Thymus (tissue), 14 donors: ENCODE measurements at places on chromosomes 5 and 9. TPM values are rescaled to one million over a fixed set of nuclear protein-coding genes. Genes with fewer than 3 reads are reported as not detected.
A peak's percentile ranks its signal among the peaks of the same experiment; 100 is the strongest.

GRCh38 chr9:115694014-115694413 lies 459.6 kb upstream of the PAPPA start:
- H3K27me3 ChIP-seq: no peaks in the 10 kb centered on the region
- no peaks in the 10 kb centered on the region for H3K4me1 ChIP-seq
- H3K4me3 ChIP-seq: no peak overlapping the region
- H3K36me3 ChIP-seq: no peaks in the 10 kb centered on the region
- no peak overlapping the region for H3K27ac ChIP-seq

- DNase-seq: no peak
- no peak overlapping the region for H3K4me3 ChIP-seq
- no peaks in the 10 kb centered on the region for H3K4me1 ChIP-seq
- no peaks in the 10 kb centered on the region for H3K27me3 ChIP-seq
Measured at GRCh38 chr5:116544531-116545241, 29.9 kb downstream of the SEMA6A start.

- H3K36me3 ChIP-seq: no peaks in the 10 kb centered on the region
- no peaks in the 10 kb centered on the region for H3K27me3 ChIP-seq
- H3K4me1 ChIP-seq: no peaks in the 10 kb centered on the region
- H3K27ac ChIP-seq: no peak overlapping the region
Measured at GRCh38 chr5:150327139-150327538, 24.4 kb upstream of the ARSI start.

DNA sequence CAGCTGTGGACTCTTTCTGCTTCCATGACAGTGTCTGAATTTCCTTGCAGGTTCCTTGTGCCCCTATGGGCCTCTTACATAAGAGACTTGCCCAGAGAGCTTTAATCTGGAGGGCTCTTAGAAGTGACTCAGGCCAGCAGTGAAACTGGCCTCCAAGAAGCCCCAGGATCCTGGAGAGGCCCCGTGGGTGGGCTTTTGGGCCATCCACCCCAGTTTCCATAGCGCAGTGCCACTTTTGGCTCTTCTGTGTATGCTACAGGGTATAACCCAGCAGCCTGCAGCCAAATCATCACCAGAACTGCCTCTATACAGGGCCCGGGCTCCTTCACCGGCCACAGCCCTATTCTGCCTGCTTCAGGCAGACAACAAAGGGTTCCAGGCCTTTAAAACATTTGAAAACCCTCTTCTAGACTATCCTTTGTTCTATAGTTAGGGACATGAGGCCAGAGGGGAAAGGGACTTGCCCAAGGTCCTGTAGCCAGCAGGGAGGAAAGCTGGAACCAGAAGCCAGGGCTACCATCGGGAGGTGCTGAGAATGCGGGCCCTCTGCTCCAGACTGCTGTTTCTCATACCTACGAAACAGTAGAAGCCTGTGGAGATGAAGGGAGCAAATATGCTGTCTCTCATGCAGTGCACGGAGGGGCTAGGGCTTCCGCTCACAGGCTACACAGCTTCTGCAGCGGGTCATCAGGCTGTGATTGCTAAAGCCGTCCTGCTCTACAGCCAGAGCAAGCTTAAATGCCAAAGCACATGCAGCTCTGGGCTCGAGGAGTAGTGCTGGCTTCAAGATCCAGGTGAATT lies 18.0 kb downstream of the SH3PXD2B start:
- no peaks in the 10 kb centered on the region for H3K27me3 ChIP-seq
- H3K4me1 ChIP-seq: no peaks in the 10 kb centered on the region
- H3K27ac ChIP-seq: no peak overlapping the region
- no peaks in the 10 kb centered on the region for H3K36me3 ChIP-seq
- no peak for DNase-seq
- no peak overlapping the region for H3K4me3 ChIP-seq

GRCh38 chr9:100066539-100066938 lies 32.3 kb downstream of the ERP44 start:
- no peaks in the 10 kb centered on the region for H3K27me3 ChIP-seq
- no peak for DNase-seq
- H3K36me3 ChIP-seq: no peaks in the 10 kb centered on the region
- no peak overlapping the region for H3K4me3 ChIP-seq
- H3K27ac ChIP-seq: no peak overlapping the region

GRCh38 chr9:92711146-92711545 lies 41.2 kb upstream of the IPPK start:
- no peaks in the 10 kb centered on the region for H3K4me1 ChIP-seq
- no peaks in the 10 kb centered on the region for H3K27me3 ChIP-seq
- H3K36me3 ChIP-seq: peaks cover 52% of the 10 kb centered on the region
- no peak for DNase-seq

- H3K4me3 ChIP-seq: no peak overlapping the region
- H3K4me1 ChIP-seq: peaks cover 11% of the 10 kb centered on the region
- H3K36me3 ChIP-seq: no peaks in the 10 kb centered on the region
Measured at GRCh38 chr5:141484310-141484640, 555 bp upstream of the PCDHGC4 start.

- H3K4me3 ChIP-seq: no peak overlapping the region
- no peaks in the 10 kb centered on the region for H3K36me3 ChIP-seq
- no peak overlapping the region for H3K27ac ChIP-seq
- no peak for DNase-seq
Measured at GRCh38 chr5:37517686-37518085, 138.6 kb downstream of the WDR70 start.

- H3K4me1 ChIP-seq: no peaks in the 10 kb centered on the region
- H3K27ac ChIP-seq: no peak overlapping the region
- DNase-seq: no peak
- H3K4me3 ChIP-seq: no peak overlapping the region
- H3K27me3 ChIP-seq: no peaks in the 10 kb centered on the region
Measured at GRCh38 chr5:63055421-63055820, 476.8 kb downstream of the LRRC70 start.

DNA sequence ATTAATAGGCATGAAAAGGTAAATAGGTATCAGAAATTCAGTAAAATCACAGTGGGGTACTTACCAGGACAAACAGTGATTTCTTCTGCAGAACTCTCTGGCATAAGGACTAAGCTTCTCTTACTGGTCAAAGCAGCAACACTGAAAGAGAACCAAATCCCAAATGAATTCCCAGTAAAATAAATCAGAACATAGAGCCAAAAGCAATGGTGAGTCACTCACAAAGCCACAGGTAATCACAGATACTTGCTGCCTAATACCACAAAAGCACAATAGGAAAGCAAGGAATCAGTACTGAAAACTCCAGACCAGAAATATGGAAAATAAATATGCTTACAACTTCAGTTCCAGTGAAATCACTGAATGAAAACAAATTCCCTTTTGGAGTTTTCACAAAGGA lies 50.7 kb downstream of the UIMC1 start:
- no peak overlapping the region for H3K27ac ChIP-seq
- no peak overlapping the region for H3K4me3 ChIP-seq
- no peaks in the 10 kb centered on the region for H3K27me3 ChIP-seq
- H3K36me3 ChIP-seq: peaks cover 11% of the 10 kb centered on the region

GRCh38 chr9:135241381-135242048 lies 154.0 kb downstream of the OLFM1 start:
- H3K36me3 ChIP-seq: no peaks in the 10 kb centered on the region
- H3K27me3 ChIP-seq: no peaks in the 10 kb centered on the region
- peaks cover 2% of the 10 kb centered on the region for H3K4me1 ChIP-seq

GRCh38 chr9:15529566-15530324 lies 19.0 kb upstream of the PSIP1 start:
- no peaks in the 10 kb centered on the region for H3K36me3 ChIP-seq
- H3K27ac ChIP-seq: no peak overlapping the region
- H3K4me1 ChIP-seq: peaks cover 5% of the 10 kb centered on the region
- H3K4me3 ChIP-seq: no peak overlapping the region
- DNase-seq: no peak

GRCh38 chr5:132064738-132065331 lies 4.4 kb downstream of the IL3 start:
- H3K27ac ChIP-seq: no peak overlapping the region
- H3K36me3 ChIP-seq: no peaks in the 10 kb centered on the region
- no peaks in the 10 kb centered on the region for H3K4me1 ChIP-seq
- DNase-seq: peak; percentile 65
- H3K4me3 ChIP-seq: no peak overlapping the region

- H3K27me3 ChIP-seq: no peaks in the 10 kb centered on the region
- no peaks in the 10 kb centered on the region for H3K4me1 ChIP-seq
- no peak overlapping the region for H3K4me3 ChIP-seq
- DNase-seq: no peak
- H3K36me3 ChIP-seq: no peaks in the 10 kb centered on the region
Measured at GRCh38 chr5:59919484-59919883, 26.0 kb upstream of the PDE4D start.

GRCh38 chr5:61215996-61216395 lies 53.7 kb upstream of the SMIM15 start:
- H3K4me3 ChIP-seq: no peak overlapping the region
- no peak overlapping the region for H3K27ac ChIP-seq
- H3K36me3 ChIP-seq: no peaks in the 10 kb centered on the region
- H3K27me3 ChIP-seq: no peaks in the 10 kb centered on the region
- DNase-seq: no peak

DNA sequence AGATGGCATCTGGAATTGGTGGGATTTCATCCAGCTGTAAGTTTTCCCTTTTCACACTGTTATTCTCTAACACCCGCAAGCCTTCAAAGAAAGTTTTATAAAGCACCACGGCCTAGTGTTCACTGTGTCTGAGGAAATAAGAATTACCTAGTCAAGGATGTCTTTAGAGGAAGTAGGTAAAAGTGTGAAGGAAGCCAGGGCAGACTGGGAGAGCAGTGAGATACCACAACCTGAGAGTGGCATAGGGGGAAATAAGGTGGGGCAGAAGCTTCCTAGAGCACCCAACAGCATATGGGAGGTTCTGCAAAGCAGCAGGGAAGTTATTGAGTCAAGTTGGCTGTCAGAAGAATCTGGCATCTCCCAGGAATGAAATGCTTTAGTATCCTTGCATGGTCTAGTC lies 241.2 kb downstream of the CETN3 start:
- H3K4me1 ChIP-seq: no peaks in the 10 kb centered on the region
- no peak for DNase-seq
- no peak overlapping the region for H3K4me3 ChIP-seq

DNA sequence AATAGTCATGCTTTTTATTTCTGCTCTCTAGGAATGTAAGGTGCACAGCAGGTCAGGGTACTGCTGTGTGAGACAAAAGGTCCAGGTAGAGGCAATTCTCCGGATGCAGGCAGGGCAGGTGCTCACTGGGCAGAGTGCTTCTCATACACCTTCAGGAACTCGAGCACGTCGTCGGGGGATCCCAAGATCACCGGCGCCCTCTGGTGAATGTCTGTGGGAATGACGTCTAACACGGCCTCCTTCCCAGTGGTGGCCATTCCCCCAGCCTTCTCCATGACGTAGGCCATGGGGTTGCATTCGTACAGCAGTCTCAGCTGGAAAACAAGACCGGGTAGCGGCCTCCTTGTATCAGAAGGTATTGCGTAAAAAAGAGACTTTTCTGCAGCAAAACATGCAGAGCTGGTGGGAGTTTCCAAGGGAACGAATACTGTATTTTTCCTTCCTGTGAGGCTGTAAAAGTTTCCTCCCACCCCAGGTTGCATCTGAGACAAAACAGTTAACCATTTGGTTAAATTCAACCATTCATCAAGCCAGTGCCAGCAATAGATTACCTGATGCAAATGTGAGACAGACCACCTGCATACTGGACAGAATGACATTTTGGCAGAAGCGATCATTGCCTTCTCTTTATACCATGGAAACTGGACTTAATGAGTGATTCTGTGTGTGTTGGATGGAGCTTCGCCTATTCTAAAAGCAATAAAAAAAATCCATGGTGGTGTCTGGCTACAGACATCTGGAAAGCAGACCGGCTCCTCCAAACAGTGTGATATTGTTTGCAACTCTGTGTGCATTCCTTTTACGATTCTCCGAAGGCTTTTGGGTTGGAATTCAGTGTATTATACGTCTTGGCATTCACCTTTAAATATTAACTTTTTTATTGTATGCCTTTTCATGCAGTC lies 9.9 kb upstream of the FBP2 start:
- peak; percentile 66 for DNase-seq
- H3K27me3 ChIP-seq: peaks cover 9% of the 10 kb centered on the region
- no peak overlapping the region for H3K27ac ChIP-seq
- H3K36me3 ChIP-seq: no peaks in the 10 kb centered on the region

DNA sequence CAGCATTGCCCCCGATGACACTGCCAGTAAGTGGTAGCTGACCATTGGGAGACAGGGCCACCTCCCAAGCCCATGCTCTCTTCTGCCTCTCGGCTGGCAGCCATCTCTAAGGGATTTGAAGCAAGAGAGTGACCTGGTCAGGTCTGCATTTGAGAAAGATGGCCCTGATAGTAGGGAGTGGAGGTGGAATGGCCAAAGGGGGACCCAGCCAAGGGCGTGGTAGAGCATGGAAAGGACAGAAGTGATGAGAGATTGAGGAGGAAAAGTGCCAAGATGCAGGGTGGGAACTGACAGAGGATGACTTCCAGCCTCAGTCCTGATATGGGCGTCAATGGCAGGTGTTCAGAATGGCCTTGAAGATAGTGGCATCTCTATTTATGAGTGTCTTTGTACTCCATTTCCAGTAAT lies 9.0 kb downstream of the ABL1 start:
- DNase-seq: no peak
- no peak overlapping the region for H3K27ac ChIP-seq
- H3K27me3 ChIP-seq: no peaks in the 10 kb centered on the region
- no peaks in the 10 kb centered on the region for H3K4me1 ChIP-seq

DNA sequence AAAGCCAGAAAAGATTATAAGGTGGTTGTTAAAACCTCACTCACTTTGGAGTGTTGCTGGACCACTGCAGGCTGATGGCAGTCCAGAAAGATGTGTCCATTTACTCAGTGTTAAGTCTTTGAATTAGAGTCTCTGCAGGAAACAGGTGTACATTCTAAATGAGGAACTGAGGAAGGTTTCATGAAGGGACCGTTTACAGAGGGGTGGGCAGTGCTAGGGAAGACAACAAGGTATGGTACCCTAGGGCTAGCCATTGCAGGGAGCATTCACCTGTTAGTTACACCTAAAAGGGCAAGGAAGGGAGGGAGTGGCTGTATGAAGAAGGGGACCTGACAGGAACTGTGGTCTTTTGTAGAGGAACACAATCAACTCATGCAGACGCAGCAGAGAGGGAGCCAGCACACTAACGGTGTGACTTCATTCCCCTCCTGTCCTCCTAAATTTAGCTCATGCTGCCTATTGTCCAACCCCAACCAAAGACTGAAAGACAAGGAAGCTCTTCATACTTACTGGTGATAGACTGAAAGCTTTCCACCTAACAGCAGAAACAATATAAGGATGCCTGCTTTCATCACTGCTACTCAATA lies 32.2 kb upstream of the PAX5 start:
- DNase-seq: no peak
- H3K4me1 ChIP-seq: no peaks in the 10 kb centered on the region
- H3K4me3 ChIP-seq: no peak overlapping the region
- H3K36me3 ChIP-seq: no peaks in the 10 kb centered on the region

GRCh38 chr9:79796411-79796810 lies 224.6 kb downstream of the TLE4 start:
- no peak overlapping the region for H3K4me3 ChIP-seq
- H3K36me3 ChIP-seq: no peaks in the 10 kb centered on the region
- H3K27ac ChIP-seq: no peak overlapping the region
- no peaks in the 10 kb centered on the region for H3K4me1 ChIP-seq

GRCh38 chr9:2495221-2496005 lies 126.2 kb upstream of the VLDLR start:
- no peaks in the 10 kb centered on the region for H3K4me1 ChIP-seq
- H3K27ac ChIP-seq: no peak overlapping the region
- H3K27me3 ChIP-seq: no peaks in the 10 kb centered on the region
- H3K4me3 ChIP-seq: no peak overlapping the region
- H3K36me3 ChIP-seq: no peaks in the 10 kb centered on the region
- DNase-seq: no peak

- H3K36me3 ChIP-seq: no peaks in the 10 kb centered on the region
- H3K4me1 ChIP-seq: peaks cover 97% of the 10 kb centered on the region
- H3K27ac ChIP-seq: peak overlapping the region; percentile 94
Measured at GRCh38 chr5:134103397-134103796, 11.1 kb upstream of the TCF7 start.

OR1J1 gene
- not detected for total RNA-seq

SLC6A19 gene
- 0.09 TPM for total RNA-seq

SMIM33 gene
- total RNA-seq: 0.28 TPM

RNF208 gene
- 0.09 TPM for total RNA-seq
